ENCODE measurements at places on chromosomes 7 and 10. TPM values are rescaled to one million over a fixed set of nuclear protein-coding genes. Genes with fewer than 3 reads are reported as not detected.

DNA sequence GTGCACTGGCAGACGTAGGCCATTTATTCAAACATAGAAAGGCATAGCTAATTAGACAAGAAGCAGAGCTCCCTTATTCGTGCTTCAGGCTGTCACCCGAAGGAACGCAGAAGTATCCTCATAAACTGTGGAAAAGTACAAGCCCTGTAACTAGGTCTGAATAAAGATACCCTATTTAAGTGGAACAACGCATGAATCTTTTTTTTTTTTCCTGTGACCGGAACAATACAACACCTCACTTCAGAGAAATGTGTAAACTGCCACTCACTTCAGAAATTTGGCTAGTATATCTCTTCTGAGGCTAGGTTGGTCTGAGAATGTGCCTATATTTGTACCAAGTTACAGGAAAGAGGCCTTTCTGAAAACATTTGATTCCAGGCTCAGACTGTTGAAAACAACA is 8.0 kb upstream of the CSTF2T start:
- H3K27ac ChIP-seq: no peak overlapping the region
- no peak overlapping the region for H3K4me3 ChIP-seq
- no peaks in the 10 kb centered on the region for H3K36me3 ChIP-seq
- H3K27me3 ChIP-seq: no peaks in the 10 kb centered on the region

DNA sequence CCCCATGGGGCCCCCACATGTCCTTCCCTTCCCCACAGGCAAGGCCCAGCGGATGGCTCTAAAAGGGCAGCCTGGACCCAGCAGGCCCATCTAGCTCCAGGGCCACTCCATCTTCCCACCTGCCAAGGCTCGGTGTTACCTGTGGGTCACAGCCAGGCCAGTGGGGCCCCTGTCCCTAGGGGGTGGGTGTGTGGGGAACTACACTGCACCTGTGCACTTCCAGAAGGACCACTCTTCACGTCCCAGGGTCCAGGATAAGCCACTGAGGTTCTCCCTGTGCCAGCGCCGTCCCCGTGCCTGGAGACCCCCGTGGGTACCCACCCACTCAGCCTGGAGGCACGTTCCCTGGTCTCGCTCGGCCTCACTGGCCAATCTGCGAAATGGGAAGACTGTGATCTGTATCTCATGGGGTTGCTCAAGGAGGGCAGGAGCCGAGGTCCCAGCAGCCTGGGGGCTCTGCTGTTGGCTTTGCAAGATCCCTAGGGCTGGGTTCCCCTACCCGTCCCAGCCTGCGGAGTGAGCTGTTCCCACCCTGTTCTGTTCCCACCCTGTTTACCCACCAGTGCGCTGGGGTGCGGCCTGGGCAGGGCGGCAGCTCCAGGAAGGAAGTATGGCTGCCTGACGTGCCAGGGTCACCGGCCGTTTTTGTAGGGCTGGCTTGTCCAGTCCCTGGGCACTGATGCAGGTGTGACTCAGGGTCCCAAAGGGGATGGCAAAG is 4.6 kb downstream of the PWWP2B start:
- peaks cover 38% of the 10 kb centered on the region for H3K4me1 ChIP-seq
- no peak overlapping the region for H3K27ac ChIP-seq
- no peaks in the 10 kb centered on the region for H3K27me3 ChIP-seq
- H3K4me3 ChIP-seq: no peak overlapping the region
- DNase-seq: peak; percentile 18

GRCh38 chr10:55837273-55837672 is 523.8 kb downstream of the ZWINT start:
- no peak overlapping the region for H3K27ac ChIP-seq
- no peaks in the 10 kb centered on the region for H3K27me3 ChIP-seq
- no peak for DNase-seq
- H3K4me1 ChIP-seq: no peaks in the 10 kb centered on the region
- H3K36me3 ChIP-seq: no peaks in the 10 kb centered on the region

DNA sequence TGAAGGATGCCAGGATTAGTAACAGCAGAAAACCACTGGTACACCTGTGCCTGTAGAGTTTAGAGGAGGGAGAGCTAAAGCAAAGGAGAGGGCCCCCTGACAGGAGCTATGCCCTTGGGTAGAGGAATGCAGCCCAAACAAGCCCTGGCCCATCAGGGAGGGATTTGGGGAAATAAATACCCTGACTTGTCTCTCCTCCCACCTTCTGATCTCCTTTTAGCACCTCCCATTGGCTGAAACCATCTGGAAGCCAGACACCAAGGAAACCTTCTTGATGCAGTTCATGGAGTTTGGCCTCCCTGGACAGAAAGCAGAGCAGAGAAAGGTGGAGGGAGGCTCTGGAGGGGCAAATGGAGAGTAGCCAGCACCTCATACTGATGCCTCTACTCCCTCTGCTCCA is 45.3 kb downstream of the ADRA2A start:
- no peak overlapping the region for H3K27ac ChIP-seq
- no peaks in the 10 kb centered on the region for H3K27me3 ChIP-seq
- DNase-seq: no peak
- H3K36me3 ChIP-seq: no peaks in the 10 kb centered on the region
- H3K4me1 ChIP-seq: no peaks in the 10 kb centered on the region

DNA sequence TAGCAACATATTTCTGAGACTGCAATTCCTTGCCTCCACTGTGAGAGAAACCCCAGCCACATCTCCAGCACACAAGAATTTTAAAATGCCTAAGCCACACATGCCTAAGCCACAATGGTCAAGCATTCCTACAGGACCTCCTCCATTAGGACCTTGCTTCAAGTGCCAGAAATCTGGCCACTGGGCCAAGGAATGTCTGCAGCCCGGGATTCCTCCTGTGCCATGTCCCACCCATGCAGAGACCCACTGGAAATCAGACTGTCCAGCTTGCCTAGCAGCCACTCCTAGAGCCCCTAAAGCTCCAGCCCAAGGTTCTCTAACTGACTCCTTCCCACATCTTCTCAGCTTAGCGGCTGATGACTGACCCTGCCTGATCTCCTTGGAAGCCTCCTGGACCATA is 117.5 kb downstream of the AHR start:
- no peak overlapping the region for H3K4me3 ChIP-seq
- H3K27me3 ChIP-seq: no peaks in the 10 kb centered on the region
- no peaks in the 10 kb centered on the region for H3K36me3 ChIP-seq
- no peaks in the 10 kb centered on the region for H3K4me1 ChIP-seq
- no peak overlapping the region for H3K27ac ChIP-seq
- no peak for DNase-seq

GRCh38 chr7:24916463-24917040 is 63.4 kb downstream of the OSBPL3 start:
- H3K4me1 ChIP-seq: peaks cover 11% of the 10 kb centered on the region
- no peak overlapping the region for H3K4me3 ChIP-seq
- no peaks in the 10 kb centered on the region for H3K27me3 ChIP-seq
- DNase-seq: no peak

DNA sequence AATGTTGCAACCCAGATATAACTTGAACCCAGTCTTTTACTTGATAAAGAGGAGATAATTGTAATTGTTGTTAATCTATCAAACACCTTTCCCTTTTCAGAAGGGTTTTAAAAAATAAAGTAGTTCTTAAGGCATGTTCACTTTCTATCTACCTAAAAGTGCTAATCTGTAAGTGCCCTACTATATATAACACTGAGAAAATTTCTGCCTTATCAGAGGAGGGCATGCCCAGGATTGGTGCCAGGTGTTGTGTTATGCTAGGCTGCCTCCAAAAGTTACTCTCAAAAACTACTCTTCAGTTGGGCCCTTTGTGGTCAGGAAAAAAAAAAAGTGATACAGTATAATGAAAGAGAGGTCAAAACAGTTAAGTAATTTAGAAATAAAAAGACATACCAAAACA is 36.3 kb downstream of the SMNDC1 start:
- peak overlapping the region; percentile 81 for H3K27ac ChIP-seq
- H3K36me3 ChIP-seq: no peaks in the 10 kb centered on the region
- H3K4me3 ChIP-seq: peak overlapping the region; percentile 59
- H3K4me1 ChIP-seq: peaks cover 56% of the 10 kb centered on the region
- no peaks in the 10 kb centered on the region for H3K27me3 ChIP-seq

DNA sequence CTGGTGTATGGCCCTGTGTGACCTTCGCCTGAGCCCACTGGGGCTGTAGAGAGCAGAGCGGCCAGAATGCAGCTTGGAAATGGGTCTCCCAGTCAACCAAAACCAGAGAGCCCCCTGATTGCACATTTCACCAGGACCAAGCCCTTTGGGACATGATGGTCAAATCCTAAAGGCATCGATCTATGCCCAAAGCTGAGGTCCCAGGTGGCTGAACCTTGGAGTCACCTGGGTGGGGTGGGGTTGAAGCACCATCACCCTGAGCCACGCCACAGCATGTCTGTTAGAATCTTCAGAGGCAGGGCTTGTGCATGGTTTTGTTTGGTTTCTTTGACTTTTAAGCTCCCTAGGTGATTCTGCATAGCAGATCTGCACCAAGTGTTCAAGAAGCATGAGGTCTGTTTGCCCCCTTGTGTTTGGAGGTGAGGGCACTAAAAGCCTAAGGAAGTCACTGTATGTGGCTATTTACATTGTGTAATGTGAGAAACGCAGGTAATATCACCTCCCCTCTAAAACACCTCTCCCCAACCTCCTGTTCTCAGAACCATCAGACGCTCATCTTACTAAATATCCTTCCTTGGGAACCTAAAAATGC is 9.6 kb downstream of the PKD1L1 start:
- DNase-seq: no peak
- H3K27ac ChIP-seq: no peak overlapping the region
- no peaks in the 10 kb centered on the region for H3K27me3 ChIP-seq
- peaks cover 21% of the 10 kb centered on the region for H3K36me3 ChIP-seq

- no peaks in the 10 kb centered on the region for H3K27me3 ChIP-seq
- no peak overlapping the region for H3K27ac ChIP-seq
- no peak overlapping the region for H3K4me3 ChIP-seq
- no peak for DNase-seq
- H3K4me1 ChIP-seq: peaks cover 8% of the 10 kb centered on the region
- no peaks in the 10 kb centered on the region for H3K36me3 ChIP-seq
These were observed 210.4 kb downstream of the SKIDA1 start for GRCh38 chr10:21314906-21315644.

DNA sequence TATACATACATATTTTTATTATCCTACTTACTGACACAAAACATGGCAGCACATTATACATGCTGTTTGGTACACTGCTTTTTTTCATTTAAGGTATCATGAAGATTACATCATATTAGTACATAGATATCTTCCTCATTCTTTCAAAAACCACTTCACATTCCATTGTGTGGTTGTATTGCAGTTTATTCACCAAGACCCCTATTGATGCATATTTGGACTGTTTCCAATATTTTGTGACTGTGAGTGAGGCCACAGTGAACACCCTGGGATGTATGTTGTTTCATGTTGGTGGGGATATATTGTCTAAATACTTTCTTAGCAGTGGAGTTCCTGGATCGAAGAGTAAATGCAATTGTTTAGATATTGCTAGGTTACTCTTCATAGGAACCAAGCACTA is 39.0 kb downstream of the TFAM start:
- no peaks in the 10 kb centered on the region for H3K36me3 ChIP-seq
- H3K27me3 ChIP-seq: peaks cover 3% of the 10 kb centered on the region
- H3K4me1 ChIP-seq: no peaks in the 10 kb centered on the region
- H3K4me3 ChIP-seq: no peak overlapping the region
- no peak for DNase-seq
- H3K27ac ChIP-seq: no peak overlapping the region

DNA sequence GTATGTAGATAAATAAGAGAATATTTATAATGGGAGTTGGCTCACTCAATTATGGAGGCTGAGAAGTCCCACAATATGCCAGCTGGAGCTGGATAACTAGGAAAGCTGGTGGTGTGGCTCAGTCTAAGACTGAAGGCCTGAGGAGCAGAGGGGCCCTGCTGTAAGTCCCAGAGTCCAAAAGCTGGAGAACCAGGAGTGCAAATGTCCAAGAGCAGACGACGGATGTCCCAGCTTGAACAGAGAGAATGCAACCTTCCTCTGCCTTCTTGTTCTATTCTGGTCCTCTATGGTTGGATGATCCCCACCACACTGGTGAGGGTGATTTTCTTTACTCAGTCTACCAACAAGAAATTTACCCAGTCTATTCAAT is 13.2 kb downstream of the IL2RA start:
- H3K4me3 ChIP-seq: no peak overlapping the region
- no peaks in the 10 kb centered on the region for H3K4me1 ChIP-seq
- no peak for DNase-seq
- no peaks in the 10 kb centered on the region for H3K27me3 ChIP-seq

- no peak overlapping the region for H3K4me3 ChIP-seq
- DNase-seq: no peak
- H3K36me3 ChIP-seq: no peaks in the 10 kb centered on the region
- no peaks in the 10 kb centered on the region for H3K4me1 ChIP-seq
These were observed 96.0 kb downstream of the HTR5A start for GRCh38 chr7:155166108-155166507.

DNA sequence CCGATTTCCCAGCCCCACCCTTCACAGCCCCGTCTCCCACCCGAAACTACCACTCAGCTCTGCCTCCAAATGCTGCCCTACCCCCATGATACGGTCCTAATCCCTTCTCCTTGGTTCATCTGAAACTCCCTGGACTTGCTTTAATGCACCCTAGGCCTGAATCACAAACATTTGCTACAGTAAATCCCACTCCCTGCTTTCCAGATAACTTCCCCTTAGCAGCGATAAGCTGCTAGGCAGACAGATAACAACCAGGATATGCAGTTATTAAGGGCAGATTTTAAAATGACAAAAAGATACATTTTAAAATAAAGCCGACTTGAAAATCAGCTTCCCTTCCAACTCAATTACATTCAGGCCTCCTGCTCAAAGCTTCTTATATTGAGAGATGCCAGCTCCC is 514.7 kb downstream of the GRID1 start:
- H3K4me3 ChIP-seq: no peak overlapping the region
- no peaks in the 10 kb centered on the region for H3K36me3 ChIP-seq
- no peak for DNase-seq
- no peaks in the 10 kb centered on the region for H3K27me3 ChIP-seq
- H3K27ac ChIP-seq: no peak overlapping the region

- DNase-seq: peak; percentile 70
- H3K4me1 ChIP-seq: peaks cover 2% of the 10 kb centered on the region
- peak within 1 kb of the TSS; percentile 73 for H3K4me3 ChIP-seq
- no peaks in the 10 kb centered on the region for H3K36me3 ChIP-seq
- H3K27me3 ChIP-seq: no peaks in the 10 kb centered on the region
- no peak within 1 kb of the TSS for H3K27ac ChIP-seq
These were observed at the start of gene TET1 for GRCh38 chr10:68560186-68560942. TET1 (plus strand) TSS chr10:68560337; CDS start chr10:68572339, 12,002 bp downstream.

- no peak for DNase-seq
- no peak overlapping the region for H3K27ac ChIP-seq
- no peak overlapping the region for H3K4me3 ChIP-seq
- no peaks in the 10 kb centered on the region for H3K36me3 ChIP-seq
- H3K4me1 ChIP-seq: peaks cover 22% of the 10 kb centered on the region
These were observed 229.1 kb downstream of the CUX1 start for GRCh38 chr7:102046373-102047117.

GRCh38 chr10:104488439-104488832 is 134.8 kb downstream of the CFAP58 start:
- no peak for DNase-seq
- H3K27ac ChIP-seq: no peak overlapping the region
- no peak overlapping the region for H3K4me3 ChIP-seq
- peaks cover 7% of the 10 kb centered on the region for H3K4me1 ChIP-seq

The CLDN3 gene
- not detected for total RNA-seq

The PKD2L1 gene
- not detected for total RNA-seq

The PTPRZ1 gene
- total RNA-seq: not detected

The ATOH7 gene
- not detected for total RNA-seq

The C10orf143 gene
- 4.7 TPM for total RNA-seq

The TRPV5 gene
- total RNA-seq: not detected
